ENCODE measurements at places on chromosomes 2 and 18. TPM values are rescaled to one million over a fixed set of nuclear protein-coding genes. Genes with fewer than 3 reads are reported as not detected.

The RPE gene
- total RNA-seq, result 14.1 TPM

- DNase-seq, result no peak
- H3K4me3 ChIP-seq, result no peak overlapping the region
- H3K27me3 ChIP-seq, result no peaks in the 10 kb centered on the region
- H3K36me3 ChIP-seq, result no peaks in the 10 kb centered on the region
Observed at GRCh38 chr2:31693882-31694281, 113.1 kb upstream of the SRD5A2 start.

GRCh38 chr2:40268566-40268965 lies 183.3 kb downstream of the SLC8A1 start:
- no peaks in the 10 kb centered on the region for H3K27me3 ChIP-seq
- DNase-seq, result no peak
- peaks cover 18% of the 10 kb centered on the region for H3K4me1 ChIP-seq
- H3K27ac ChIP-seq, result peak overlapping the region; percentile 3

GRCh38 chr2:241868661-241869081 lies 858 bp upstream of the RTP5 start:
- H3K27ac ChIP-seq, result no peak overlapping the region
- no peaks in the 10 kb centered on the region for H3K4me1 ChIP-seq
- no peaks in the 10 kb centered on the region for H3K36me3 ChIP-seq
- no peak overlapping the region for H3K4me3 ChIP-seq
- no peak for DNase-seq

GRCh38 chr2:176742271-176742670 lies 470.3 kb upstream of the HNRNPA3 start:
- no peak for DNase-seq
- H3K36me3 ChIP-seq, result no peaks in the 10 kb centered on the region
- H3K4me1 ChIP-seq, result no peaks in the 10 kb centered on the region
- H3K27me3 ChIP-seq, result no peaks in the 10 kb centered on the region
- no peak overlapping the region for H3K4me3 ChIP-seq

Data from heart right ventricle (tissue), 16 donors.